Bone marrow (tissue), 2 donors: ENCODE measurements at places on chromosomes 1 and 21.

DNA sequence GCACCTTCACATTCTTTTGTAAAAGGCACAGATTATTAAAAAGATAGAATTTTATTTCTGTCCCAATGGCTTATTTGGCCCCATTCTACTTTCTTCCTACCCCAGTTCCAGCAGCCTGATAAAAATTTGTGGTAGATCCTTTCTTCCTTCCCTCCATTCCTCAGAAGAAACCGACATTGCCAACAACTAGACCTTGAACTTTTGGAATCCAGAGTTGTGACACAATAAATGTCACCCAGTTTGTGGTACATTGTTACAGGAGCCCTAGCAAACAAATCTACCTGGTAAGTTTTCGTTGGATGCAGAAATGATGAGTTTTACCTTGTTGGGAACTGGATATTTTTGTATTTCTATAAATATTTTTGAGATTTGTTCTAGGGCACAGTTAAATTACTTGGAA, 141.6 kb upstream of the IVNS1ABP start:
- DNase-seq = no peak

DNA sequence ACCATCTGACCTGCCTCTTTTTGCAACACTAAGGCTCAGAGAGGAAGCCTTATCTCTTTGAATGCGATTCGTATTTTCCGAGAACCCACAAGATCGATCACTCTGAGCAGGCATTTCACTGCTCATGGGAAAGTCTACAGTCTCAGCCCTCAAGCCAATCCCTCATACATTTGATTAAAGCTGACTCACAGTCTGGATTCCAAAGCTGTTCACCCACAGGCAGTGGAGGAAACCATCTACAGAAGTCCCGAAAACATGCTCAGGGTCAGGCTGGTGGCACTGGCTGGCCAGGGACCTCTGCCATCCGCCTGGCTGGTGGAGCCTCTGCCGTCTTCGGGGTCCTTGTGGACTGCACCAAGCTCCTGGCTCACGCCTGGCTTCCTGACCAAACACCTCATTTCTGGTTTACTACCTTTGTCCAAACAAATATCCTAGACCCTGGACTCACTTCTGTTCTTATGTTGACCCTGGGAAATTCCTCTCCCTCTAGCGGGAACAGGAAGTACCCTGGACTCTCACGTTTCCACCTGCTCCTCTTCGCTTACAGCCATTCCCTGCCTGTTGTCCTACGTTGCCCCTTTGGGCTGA, 650.0 kb downstream of the SMYD3 start:
- DNase-seq = no peak

DNA sequence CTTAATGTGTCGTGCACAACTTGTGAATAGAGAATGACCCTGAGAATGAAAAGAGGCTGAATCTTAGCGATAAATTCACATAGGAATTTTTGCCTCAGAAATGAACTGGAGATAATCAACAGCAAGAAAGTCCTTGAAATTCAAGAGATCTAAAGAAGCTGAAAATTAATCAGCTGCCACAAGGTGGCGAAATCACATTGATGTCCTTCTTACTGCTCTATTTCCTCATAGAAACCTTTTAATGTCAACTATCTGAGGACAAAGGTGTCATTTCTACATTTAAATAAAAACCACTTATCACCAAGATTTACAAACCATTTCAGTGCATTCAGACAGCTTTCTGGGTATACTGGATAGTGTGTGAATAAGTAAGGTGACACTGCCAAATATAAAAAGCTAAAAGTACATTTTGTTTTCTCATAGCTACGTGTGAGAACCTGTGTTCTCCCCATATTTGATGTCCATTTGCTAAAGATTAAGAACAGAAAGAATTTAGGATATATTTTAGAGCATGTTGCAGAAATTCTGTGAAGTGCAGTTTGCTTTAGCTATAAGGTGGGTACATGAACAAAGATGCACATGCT, 485.3 kb upstream of the PTBP2 start:
- peak; percentile 2 for DNase-seq

- DNase-seq = no peak
These were observed 25.9 kb downstream of the KCNA2 start for GRCh38 chr1:110580244-110580643.

DNA sequence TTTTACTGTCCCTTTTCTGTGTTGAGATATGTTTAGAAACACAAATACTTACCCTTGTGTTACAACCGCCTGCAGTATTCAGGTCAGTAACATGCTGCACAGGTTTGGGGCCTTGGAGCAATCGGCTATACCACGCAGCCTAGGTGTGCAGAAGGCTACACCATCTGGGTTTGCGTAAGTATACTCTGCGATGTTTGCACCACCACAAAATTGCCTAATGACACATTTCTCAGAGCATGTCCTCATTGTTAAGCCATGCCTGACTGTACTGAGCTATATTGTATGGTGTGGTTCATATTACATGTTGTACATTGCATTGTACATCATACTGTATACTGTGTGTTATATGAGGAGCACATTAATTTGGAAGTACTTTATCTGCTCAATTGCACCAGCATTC, 247.4 kb downstream of the RHOU start:
- DNase-seq = no peak

DNA sequence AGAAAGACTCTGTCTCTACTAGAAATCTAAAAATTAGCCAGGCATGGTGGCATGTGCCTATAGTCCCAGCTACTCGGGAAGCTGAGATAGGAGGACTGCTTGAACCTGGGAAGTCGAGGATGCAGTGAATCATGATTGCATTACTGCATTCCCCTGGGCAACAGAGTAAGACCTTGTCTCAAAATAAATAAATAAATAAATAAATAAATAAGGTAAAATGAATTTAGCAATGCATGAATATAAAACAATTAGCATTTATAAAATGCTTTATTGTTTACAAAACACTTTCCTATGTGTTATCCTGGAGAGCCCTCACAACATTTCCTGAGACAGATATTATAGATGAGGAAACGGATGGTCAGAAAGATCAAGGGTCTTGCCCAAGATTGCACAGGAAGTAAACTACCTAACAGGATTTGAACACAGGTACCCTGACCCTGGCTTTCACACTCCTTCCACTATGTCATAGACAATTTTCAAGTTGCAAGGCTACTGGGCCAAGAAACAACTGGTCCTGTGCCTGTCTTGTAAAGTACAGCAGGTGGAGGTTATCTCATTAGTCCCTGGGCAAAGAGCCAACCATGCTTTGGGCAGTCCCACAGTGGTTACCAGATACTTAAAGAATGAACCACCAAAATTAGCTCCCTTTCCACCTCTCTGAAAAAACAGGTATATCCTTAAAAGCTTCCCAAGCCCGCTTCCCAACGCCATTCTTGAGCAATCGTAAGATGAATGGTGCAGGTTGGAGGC, 15.4 kb upstream of the VSIG8 start:
- no peak for DNase-seq

DNA sequence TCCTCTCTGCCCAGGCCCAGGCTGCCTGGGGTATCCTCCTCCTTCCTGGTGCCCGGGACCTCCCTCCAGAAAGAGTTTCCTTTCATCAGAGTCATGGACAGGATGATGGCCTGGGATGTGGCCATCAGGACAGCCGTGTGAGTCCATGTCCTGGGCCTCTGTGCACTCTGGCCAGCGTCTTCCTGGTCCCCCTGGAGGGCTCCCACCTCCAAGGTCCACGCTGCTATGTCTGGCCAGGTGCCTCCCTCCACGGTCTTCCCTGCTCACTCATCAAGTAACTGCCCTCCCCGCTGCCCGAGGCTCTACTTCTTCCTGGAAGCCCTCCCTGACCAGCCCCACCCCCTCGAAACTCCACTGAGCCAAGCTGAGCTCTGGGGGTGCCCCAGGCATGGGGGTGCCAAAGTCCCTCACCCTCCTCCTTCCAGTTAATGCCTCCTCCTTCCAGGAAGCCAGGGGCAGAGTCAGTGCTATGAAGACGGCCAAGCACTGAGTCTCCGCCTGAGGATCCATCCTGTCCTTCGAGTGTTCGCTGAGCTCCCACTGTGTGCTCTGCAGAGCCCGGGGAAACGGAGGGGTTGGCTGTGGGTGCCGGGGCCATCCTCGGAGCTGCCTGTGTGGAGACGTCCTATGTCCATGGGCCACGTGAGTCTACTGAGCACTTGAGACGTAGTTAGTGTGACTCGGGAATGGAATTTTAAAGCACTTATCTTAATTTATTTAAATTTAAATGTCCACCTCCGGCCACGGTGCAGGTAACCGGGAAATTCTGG, 28.5 kb upstream of the TTC34 start:
- DNase-seq = no peak

DNA sequence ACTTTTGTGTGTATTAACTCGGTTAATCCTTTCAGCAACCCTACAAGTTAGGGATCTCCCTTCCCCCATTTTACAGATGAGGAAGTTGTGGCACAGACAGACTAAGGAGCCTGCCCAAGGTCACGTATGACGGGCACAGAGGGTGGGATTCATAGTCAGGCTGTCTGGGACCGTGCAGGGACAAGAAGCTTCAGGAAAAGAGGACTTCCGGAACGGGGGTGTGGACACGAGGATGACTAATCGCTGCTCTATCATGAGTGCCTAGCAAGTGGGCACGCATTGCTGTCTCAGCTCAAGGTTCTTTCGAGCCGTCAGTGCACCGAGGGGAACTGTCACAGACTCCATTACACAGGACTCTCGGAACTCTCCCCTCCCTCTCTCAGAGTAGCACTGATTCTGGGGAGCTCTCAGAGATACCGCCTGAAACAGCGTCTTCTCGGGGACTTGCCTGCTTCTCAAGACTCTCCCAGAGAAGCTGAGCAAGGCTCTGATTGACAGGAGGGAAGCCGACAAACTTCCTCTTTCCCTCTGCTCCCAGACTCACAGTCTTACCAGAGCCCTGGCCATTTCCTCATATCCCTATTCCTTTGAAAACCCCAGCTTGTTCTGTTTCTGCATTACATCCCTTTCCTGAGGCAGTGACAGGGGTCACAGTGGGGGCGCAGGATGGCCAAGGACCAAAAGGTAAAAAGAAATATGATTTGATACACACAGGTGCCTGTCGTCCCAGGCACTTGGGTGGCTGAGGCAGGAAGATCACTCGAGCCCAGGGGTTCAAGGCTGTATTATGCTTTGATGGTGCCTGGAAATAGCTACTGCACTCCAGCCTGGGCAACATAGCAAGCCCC, 14.4 kb downstream of the FHAD1 start:
- peak; percentile 49 for DNase-seq

GRCh38 chr1:203805689-203806088, 10.3 kb downstream of the ZBED6 start:
- no peak for DNase-seq

GRCh38 chr21:14251336-14251735, 35.4 kb downstream of the RBM11 start:
- DNase-seq = no peak

DNA sequence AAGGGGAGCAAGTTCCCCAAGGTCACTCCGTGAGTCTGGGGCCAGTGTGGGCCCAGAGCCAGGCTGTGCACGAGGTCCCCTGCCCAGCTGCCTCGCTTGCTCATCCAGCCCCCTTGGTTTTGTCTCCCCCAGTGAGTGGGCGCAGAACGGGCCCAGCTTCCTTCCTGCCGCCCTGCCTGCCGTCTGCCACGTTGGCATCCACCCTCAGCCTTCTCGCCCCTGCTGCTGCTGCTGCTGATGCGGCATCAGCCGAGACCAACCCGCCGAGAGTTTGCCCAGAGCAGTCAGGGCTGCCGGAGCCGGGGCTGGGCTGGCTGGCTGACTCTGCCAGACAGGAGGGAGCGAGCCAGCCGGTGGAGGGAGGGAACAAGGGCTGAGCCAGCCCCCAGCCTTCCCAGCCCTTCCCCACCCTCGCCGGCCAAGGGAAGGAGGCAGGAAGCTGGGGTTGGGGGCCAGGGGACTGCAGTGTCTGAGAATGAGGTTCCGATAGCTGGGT, 31.4 kb upstream of the WASF2 start:
- no peak for DNase-seq

GRCh38 chr1:35452106-35452774, 105.0 kb downstream of the KIAA0319L start:
- DNase-seq = no peak

DNA sequence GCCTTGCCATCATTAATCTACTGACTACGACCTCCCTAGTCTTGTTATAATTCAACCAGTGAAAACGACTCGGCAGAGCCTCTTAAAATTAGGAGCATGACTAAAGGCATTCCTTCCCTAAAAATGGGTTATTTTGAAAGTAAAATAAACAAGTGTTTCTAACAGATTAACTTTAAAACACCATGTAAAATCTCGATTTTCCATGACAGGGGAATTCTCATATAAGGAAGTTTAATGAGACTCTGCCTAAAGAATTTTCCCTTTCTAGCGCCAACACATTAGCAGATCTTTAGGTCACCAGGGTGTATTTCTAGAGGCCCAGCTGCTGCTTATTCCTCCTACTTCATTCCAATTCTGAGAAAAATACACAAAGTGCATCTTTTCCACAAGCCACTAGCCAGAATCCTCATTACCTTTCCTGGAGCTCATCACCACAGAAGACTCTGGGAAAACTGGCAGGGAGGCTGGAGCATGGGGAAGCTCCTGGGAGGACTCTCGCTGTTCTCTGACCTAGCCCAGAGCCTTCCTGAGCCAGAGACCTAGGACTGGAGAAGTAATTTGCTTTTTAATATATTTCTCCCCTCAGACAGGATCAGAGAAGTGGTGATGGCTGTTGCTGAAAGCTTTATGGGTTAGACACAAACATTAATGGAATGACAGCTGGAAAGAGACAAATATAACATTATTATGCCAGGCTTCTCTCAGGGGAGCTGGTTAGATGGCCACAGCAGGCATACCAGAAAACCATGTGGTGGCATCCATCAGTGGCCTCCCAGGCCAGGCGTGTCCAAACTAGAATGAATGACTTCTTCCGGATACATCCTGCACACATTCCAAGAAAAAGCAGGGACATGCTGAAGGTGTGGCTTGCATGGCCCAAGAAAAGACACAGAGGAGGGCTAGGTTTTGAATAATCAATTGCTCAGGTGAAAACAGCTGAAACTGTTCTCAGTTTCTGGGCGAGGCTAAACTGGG, 63.6 kb upstream of the CTTNBP2NL start:
- no peak for DNase-seq
